Daoy (cell line): ENCODE measurements at places on chromosomes 3 and 15. TPM values are rescaled to one million over a fixed set of nuclear protein-coding genes. Genes with fewer than 3 reads are reported as not detected.
A peak's percentile ranks its signal among the peaks of the same experiment; 100 is the strongest.

Gene CCR9
- not detected in 2 replicates for total RNA-seq

Gene SPTSSB
- not detected in 2 replicates for total RNA-seq

Gene FANCD2OS
- total RNA-seq: not detected in 2 replicates

Gene LDHAL6B
- not detected in 2 replicates for total RNA-seq

Gene AP3S2
- 53.9 and 89.7 TPM in 2 replicates for total RNA-seq

Gene CSPG4
- total RNA-seq: 21.2 and 24.7 TPM in 2 replicates

Gene CACNA2D2
- total RNA-seq: 0.03 TPM in 1 of 2 replicates, not detected in the other

Gene SELENOK
- 54.8 and 62.3 TPM in 2 replicates for total RNA-seq

Gene GCNT3
- total RNA-seq: not detected in 2 replicates

DNA sequence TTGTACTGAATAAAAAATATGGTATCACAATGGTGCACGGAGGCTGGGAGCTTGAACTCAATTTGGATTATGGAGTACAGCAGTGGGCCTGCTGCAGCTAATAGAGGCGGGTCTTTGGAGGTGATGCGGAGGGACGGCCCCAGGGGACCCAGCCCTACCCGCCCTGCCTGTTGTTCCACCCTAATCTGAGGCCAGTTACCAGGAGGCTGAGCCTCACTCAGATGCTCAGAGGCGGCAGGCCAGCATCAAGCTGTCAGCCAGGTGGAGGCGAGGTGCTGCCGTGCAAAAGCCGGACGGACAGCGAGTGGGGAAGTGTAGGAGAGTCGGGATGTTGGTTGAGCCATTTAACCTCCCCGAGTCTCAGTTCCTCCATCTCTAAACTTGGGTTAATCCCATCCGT, 218.5 kb upstream of the RGMA start:
- DNase-seq: no peak

DNA sequence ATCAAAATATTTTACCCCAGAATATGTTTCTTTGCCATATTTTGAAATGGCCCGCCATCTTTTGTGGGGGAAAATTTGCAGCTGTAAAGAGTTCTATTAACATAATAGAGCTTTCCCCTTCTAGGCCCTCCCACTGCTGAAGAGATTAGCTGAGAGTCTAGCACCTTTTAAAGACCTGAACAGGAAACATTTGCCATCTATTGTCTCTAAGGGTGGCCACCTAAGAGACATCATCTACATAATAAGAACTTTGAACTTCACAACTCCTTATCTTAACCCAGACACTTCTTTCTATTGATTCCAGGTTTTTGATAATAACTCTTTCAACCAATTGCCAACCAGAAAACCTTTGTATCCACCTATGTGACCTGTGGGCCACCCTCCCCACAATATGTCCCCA, 54.7 kb upstream of the TRPM1 start:
- DNase-seq: no peak

- peak; percentile 92 for DNase-seq
Measured at GRCh38 chr3:46935168-46935858, 41.2 kb downstream of the CCDC12 start.

DNA sequence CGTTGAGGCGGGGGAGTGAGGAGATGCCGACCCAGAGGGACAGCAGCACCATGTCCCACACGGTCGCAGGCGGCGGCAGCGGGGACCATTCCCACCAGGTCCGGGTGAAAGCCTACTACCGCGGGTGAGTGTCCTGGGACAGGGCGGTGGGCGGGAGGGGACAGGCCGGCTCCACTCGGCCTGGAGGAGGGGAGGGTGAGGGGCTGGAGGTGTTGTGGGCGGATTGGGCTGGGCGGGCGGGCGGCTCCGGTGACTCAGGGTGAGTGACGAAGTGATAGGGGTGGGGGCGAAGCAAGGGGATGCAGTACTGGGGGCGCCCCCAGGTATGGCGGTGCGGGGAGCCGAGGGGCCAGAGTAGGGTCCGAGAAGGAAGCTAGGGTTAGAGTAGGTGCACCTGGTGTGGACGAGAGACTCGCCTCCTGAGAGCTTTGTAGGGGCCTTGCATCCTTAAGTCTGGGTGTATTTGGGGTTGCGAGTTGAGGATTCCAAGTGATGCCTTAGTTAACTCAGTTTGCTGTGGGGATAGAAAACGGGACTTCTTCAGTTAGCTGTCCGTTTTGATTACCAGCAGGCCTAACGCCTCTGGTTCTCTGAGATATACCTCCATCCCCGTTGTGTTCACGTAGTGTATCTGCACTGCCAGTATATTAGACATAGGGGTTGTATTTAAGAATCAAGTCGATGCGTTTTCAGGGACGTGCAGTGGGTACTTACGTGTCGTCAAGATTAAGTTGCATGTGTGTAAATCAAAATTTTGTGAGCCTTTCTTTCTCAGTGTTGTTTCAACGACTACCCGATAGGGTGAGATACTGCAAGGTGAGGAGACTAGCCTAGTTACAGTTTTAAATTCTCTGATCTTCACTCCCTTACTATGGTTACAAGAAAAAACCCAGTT, 670 bp downstream of the PRKCI start:
- peak; percentile 57 for DNase-seq

DNA sequence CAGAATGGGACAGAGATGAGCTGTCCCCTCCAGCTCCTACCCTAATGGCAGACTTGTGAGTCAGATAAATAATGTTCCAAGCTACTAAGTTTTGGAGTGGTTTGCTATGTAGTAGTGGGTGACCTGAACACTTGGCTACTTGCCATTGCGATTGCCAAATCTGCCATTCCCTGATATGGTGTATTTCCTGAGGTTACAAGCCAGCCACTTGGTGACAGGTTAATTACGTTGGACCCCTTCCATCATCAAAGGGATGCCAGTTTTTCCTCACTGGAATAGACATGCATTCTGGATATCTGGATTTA, 33.6 kb downstream of the MORF4L1 start:
- DNase-seq: peak; percentile 68

DNA sequence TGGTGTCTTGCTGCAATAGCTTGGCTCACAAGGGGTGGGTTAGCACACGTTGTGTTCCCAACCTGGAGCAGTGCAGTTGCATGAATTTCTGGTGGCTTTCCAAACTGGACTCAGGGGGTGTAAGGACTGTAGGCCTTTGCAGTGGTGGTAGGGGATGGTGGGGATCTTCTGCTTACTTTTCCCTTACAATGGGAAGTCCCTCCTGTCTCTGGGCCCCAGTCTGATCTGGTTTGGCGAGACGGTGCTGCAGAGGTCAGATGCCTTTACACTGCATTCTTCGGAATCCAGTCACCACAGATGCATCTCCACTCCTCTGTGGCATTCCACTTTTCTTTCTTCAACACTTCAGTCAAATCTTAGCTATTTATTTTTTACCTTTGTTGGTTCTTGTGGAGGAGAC, 132.1 kb downstream of the DOCK3 start:
- DNase-seq: peak; percentile 16
